ENCODE measurements at places on chromosomes 12 and 14.

- DNase-seq = no peak
Measured at GRCh38 chr12:123990511-123990910, 17.5 kb downstream of the ZNF664 start.

DNA sequence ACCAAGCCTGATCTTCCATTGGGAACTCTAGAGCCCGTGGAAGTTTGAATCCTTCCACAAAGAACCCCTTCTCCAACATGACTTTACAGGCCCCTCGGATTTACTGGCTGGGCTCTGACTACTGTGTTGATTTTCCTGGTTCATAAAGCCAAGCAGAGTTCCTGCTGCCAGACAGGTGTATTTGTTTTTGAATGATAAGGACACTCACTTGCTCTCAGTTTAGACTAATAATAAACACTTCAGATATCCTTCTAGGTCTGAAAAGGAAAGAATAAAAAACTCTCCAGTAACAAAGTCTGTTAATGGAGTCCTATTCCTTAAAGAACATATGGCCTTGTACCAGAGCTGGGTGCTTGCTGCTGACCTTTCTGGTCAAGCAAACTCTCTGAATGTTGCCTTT, 31.0 kb downstream of the SIX1 start:
- DNase-seq = no peak

DNA sequence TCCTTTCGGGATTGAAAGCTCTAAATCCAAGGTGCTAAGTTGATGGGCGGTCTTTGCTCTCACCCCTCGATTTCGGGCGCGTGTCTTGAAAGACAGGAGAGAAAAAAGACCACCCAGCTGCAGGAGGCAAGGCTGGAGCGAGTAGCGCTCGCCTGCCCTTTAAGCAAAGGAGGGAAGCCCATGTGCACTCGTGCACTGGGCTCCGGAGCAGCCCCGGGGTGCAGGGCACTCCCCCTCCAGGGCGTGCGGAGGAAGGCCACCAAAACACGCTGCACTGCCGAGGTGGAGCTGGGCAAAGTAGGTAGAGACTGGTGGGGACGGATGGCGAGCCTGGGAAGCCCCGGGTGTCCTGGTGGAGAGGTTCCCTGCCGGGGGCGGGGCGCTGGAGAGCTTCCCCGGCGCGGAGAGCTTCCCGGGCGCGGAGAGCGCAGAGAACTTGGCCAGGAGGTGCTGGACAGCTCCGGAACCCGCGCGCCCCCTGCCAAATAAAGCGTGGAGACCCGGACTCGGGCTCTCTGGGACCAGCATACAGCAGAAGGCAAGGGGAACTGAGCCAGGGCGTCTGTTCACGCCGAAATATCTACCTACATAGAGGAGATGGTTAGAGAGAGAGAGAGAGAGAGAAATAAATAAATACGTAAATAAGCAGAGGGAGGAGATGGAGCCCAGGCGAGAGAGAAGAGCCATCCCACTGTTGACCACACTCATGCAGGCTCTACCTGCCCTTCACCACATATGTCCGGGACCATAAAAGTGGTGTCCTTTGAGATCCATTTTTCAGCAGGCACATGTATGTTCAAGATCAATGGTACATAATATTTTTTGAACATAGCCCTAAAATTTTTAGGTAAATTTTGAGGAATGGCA, 662 bp upstream of the NELL2 start:
- DNase-seq = peak; percentile 50

DNA sequence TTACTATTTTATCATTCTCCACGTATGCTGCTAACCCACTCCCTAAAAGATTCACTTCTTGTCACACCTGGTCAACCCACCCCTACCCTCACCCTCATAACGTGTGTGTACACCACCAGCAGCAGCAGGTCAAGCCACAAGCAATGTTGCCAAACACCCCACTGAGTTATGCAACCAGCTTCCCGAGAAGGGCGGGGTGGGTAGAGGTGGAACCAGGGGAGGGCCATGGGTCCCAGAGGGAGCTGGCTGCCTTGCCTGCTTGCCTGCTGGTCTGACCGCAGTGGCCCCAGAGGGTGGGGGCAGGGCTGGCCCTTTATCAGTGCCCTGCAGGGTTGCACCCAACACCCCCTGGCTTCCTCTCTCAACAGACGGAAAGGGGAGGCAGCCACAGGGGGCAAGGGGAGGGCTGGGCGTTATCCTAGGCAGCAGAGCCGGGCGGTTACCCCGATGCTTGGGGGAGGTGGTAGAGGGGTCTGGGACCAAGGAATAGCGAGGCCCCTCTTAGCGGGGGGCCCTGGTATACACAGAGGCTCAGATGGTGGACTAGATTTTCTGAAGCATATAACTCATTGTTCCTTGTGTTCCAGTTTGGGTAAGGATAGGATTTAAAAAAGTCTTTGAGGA, 3.5 kb upstream of the NFE2 start:
- DNase-seq = peak; percentile 45

- no peak for DNase-seq
Measured at GRCh38 chr14:80419769-80420168, 208.5 kb upstream of the DIO2 start.

- no peak for DNase-seq
Measured at GRCh38 chr12:75943730-75944096, 87.9 kb downstream of the PHLDA1 start.

GRCh38 chr12:105852496-105852895, 286.3 kb downstream of the NUAK1 start:
- DNase-seq = no peak

DNA sequence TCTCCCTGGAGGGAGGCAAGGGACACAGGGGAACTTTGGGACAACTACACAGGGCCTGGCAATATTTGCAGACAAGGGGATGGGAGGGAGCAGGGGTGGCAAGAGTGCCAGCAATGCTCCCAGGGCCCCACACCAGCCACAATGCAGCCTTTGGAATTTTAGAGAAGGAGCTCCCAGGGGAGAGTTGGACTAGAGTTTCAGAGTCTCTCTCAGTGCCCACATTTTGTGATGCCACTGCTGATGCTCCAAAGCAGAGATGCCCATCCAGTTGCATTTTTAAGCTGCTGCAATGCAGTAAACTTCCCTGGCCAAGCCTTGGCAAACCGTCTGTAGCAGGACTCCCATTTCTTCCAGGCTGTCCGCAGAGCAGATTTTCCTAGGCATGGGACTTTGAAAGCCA, 98.9 kb downstream of the ZFP36L1 start:
- no peak for DNase-seq

GRCh38 chr14:45048385-45048784, 35.5 kb upstream of the PRPF39 start:
- DNase-seq = no peak

All from CD4-positive, alpha-beta T cell treated with Interleukin-21 for 1 hour (primary cell).